Cardiac muscle cell (in vitro differentiated cells and primary cell): ENCODE measurements at places on chromosomes 2 and 18.

- DNase-seq, result no peak
These were observed 45.9 kb downstream of the KCNE4 start for GRCh38 chr2:223097888-223098383.

DNA sequence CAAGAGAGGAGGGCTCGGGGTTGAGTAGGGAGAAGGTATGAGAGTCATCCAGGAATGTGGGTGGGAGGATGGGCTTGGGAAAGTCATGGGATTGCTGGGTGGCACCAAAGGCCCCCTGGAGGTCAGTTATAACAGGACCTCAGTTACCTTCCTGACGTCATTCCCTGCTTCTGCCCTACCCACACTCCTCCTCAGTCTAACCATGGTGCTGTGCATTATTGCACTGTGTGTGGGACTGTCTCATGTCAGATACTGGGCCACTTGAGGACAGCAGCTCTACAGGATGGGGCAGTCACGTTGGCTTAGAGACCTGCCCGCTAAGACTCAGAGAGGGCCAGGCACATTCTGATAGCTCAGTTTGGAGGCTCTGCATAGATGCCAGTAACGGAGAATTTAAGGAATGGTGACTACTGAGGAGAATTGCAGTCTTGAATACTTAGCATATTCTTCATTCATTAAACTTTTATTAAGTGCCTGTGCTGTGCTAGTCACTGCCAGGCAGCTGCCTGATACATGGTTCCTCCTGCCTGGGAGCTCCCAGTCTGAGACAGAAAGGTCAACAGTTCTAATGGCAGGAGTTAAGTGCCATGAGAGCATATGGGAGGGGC is 90.5 kb downstream of the LAMA3 start:
- peak; percentile 40 for DNase-seq

DNA sequence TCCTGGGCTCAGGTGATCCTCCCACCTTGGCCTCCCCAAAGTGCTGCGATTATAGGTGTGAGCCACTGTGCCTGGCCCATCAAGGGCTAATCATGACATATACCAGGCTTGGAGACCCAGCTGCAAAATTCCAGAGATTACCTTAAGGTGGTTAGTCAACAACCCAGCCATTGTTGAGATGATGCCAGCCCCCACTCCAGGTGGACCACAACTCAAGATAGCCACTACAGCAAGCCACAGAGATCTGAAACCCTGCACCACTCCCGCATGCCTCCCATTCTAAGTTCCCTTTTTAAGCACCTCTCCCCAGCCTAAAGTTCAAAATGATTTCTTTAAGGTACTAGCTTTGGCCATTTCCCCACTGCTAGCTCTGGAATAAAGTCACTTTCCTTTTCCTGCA is 4.6 kb upstream of the CLK1 start:
- no peak for DNase-seq

DNA sequence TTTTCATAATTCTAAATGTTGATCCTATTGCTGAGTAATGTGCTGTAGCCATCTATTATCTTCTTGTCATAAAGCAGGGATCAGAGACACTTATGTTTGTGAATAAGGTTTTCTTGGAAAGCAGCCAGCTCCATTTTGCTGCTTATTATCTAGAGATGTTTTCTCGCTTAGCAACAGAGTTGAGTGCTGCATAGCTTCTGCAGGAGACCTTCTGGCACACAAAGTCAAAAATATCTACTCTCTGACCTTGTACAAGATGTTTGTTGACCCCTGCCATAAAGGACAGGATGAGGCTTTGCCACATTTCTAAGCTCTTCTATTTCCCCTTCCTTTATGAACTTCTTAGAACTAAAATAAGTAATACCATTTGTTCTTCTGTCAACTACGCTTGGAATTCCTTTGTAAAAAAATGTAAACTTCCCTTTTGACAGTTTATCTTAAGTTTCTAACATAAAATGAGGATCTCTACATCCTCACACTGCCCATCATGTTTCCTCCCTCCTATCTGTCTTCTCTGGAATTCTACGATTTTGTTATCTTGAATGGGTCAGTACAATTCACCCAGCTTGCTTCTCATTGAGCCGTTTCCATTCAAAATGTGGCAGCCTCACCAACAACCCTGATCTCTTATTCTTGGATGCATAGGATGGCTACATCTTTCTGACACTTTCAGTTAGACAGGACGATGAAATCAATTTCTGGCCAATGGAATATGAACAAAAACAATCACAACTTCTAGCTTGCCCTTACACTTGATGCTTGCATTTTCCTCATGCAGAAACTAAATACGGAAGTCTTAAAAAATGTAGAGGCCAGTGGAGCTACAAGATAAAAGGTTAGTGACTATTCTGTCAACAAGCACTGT is 1377.0 kb downstream of the SUCLG1 start:
- DNase-seq, result peak; percentile 83

- no peak for DNase-seq
These were observed 119.5 kb upstream of the MCFD2 start for GRCh38 chr2:47034973-47035609.

DNA sequence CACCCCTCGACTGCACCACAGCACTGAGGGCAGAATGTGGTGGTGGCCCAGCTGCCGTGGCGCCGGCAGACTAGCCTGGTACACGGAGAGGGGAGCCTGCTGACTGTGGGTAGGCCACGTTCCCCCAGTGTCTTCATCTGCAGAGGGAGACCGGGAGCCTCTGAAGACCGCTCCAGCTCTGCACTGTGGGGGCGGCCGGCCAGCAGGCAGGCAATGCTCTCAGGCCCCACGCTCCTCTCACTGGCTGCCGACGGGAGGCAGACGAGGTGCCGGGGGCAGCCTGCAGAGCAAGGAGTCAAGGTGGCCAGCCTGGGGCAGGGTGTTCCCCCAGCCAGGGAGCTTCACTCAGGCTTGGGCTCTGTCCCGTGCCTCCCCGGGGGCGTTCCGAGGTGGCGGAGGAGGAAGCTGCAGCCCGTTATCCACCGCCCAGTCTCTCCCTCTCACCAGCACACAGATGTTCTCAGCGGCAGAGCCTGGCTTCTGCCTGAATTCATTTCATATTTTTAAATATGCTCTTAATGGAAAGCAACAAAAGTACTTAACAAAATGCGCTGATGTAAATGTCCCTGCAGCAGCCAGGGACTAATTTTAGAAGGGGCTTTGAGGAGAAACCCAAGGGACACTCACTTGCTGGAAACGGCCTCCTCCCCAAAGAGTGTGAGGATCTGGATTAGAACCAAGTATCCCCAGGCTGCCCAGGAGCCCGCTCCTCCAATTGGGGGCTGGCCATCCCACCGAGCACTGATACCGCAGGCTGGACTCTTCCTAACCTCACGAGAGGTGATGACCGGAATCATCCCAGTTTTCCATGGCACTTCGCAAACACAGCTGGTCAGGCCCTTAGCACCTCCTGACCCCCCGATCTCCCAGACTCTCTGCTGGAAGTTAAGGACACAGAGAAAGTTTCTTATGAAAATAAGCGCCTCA is 87.8 kb downstream of the HDAC4 start:
- DNase-seq, result no peak

DNA sequence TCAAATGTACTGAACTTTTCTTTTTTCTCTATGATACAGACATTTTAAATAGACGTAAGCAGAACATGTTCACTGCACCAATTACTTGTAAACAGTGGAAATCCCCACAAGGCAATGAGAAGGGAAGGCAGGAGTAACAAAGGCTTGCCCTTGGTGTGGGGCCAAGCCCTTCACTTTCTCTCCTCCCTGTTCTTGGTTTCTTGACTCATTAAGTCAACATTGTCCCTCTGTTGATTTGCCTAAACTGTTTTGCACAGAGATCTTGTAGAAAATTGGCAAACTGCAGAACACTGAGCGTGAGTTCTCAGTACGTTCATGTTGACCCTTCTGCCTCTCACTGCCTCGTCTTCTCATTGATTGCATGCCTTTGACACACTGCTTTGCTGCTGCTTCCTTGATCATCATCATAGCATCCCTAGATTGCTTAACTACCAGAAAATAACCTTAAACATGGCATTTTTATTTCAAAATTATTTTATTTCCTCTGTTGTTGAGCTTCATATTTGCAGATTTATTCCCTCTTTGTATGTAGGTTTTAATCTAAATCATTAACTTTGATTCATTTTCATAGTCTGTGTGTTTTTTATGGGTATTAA is 257.7 kb downstream of the PTGR3 start:
- no peak for DNase-seq

GRCh38 chr2:69059731-69060290 is 46.8 kb downstream of the ANTXR1 start:
- peak; percentile 47 for DNase-seq

- no peak for DNase-seq
These were observed 23.7 kb upstream of the CXCR4 start for GRCh38 chr2:136141510-136142149.

DNA sequence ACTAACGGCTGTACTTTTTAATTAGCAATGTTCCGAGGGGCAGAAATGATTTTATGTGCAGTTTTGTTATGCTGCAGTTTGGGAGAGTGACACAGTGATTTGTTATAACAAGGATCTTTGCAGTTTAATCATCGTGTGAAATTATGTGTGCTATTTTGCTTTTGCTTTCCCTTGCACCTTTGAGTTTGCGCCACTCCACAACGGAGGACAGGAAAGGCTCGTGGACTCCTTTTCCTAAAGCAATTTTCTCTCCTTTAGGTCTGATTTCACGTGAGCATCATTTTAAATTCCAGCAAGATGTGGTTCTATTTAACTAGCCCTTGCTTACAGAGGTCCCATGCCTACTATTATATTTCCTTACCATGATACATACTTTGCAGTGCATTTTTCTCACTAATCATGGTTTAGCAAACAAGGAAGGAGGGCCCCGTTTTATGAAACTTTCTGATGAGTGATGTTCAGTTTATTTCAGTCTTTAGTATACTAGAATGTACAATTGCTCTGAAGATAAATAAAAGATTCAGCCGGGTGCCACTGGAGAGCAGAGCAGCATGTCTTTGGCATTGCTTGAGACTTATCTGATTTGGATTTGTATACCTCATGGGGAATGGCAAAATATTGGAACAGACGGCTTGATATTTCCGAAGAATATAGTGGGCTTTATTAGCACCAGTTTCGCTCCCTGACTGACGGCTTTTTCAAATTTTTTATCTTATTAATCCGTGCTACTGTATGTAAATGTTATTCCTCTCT is 528.2 kb upstream of the FANCL start:
- DNase-seq, result no peak

DNA sequence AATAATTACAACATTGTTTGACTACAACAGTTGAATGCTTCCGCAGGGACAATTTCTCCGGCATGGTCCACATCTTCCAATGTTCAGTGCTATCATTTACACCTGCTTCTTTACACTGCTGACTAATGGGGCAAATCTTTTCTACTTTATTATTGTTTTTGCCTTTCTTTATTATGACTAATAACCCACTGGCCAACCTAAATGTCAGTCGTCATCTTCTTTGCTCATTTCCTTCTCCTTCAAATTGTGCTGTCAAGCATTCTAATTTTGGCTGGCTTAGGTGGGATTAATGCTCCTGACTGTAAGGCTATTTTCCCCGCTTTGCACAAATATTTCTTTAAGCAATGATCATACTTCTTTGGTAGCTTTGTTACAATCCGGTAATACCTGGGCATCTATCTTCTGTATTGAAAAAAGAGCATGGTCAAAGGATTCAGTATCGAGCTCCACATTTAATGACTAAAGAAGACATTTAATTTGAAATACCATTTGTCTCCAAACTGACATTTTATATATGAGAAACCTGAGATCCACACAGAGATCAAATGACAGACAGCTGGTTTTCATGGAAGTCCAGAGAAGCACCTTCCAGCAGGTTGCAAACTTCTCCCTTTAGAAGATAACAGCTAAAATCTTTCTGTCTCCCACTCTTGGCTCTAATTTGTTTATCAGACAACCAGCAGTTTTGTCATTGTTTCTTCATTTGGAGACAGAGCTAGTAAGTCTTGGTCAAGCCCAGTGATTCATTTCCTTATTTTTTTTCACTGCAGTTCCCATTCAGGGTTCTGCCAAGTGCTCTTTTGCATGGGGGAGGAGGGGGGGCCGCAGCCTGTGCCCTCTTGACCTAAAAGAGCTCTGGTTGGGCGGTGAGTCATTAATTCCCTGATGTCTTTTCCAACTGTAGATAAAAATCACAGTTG is 132.9 kb downstream of the SOCS6 start:
- no peak for DNase-seq

- no peak for DNase-seq
These were observed 100.1 kb upstream of the TLK1 start for GRCh38 chr2:171260471-171261424.

- DNase-seq, result no peak
These were observed 120.1 kb upstream of the EML6 start for GRCh38 chr2:54603357-54603756.
